ENCODE measurements at places on chromosomes 4 and X.

DNA sequence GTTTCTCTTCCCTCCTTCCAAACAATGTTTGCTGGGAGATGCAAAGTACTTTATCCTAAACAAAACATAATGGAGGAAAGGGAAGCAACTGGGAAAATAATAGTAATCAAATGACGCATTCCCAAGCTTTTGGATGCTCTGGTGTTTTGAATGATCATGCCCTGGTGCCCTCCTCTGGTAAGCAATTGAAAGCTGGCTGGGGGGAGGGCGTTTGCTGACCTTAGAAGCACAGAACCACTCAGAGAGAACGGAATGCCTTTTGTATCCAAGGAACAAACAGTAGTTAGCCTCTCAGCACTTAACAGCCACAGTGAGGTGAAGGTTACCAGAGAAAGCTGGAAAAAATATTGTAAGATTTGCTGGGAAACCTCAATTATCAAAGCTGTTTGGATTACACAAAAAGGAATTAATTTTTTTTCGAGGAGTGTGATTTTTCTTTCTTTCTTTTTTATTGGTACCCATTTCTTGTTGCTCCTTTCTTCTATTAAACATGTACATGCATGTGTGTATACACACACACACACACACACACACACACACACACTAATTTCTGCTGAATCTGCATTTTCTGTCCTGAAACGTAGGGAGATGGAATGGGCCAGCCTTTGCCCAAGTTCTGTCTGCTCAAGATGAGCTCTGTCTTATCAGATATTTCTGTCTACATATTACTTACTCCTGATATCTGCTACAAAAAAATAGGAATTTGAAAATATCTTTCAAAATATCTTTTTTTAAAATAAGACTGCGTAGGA is 155.8 kb upstream of the IGFBP7 start:
- no peak for DNase-seq

GRCh38 chr4:16034010-16034748 is 49.6 kb downstream of the PROM1 start:
- no peak for DNase-seq

- no peak for DNase-seq
These were observed 19.5 kb upstream of the ZCCHC13 start for GRCh38 chrX:74284391-74284952.

DNA sequence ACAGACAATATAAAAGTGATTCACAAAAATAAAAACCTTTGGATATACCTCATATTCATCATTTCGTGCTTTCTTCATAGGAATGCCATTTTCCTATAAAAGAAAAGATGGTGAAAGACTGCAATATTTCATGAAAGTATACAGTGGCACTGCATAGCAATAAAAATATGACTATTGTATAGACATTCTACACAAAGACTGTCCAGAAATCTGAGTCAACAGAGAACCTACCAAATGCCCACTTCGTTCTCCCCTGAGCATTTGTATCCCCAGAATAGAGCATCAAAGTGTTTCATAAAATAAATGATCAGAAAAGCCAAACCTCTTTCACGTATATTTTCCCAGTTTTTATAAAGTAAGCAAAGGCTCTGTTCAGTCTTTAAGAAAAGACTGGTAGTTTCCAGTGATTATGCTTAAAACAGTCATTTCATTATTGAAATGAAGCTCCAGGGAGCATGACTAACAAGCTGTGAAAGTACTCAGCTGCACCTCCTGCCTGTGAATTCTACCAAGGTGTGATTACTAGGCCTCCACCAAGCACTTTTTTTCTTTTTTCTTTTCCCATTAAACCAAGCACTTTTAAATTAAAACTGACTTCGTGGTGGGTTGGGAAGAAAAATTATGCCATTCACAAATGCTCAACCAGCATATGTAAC is 20.2 kb downstream of the PPA2 start:
- DNase-seq, result no peak

DNA sequence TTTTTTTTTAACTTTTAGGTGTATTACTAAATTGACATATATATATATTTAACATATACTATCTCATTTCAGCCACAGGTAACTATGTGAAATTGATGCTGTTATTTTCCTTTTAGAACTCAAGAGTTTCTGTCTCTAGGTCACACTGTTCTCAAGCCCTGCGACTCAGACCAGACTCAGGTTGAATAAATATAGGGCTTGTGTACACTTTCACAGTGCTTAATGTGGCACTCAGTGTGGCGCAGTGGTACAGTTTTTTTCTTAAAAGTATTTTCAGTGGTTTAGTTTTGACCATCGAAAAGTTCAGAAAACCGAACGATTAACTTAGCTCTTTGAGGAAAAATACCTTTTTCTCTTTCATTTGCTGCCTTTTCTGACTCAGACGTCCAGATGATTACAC is 24.7 kb downstream of the PACRGL start:
- no peak for DNase-seq
